Left ventricle myocardium superior (tissue), 1 donor: ENCODE measurements at places on chromosomes 7 and 10.
A peak's percentile ranks its signal among the peaks of the same experiment; 100 is the strongest.

GRCh38 chr10:10968257-10968588 is 49.4 kb upstream of the CELF2 start:
- DNase-seq: no peak

DNA sequence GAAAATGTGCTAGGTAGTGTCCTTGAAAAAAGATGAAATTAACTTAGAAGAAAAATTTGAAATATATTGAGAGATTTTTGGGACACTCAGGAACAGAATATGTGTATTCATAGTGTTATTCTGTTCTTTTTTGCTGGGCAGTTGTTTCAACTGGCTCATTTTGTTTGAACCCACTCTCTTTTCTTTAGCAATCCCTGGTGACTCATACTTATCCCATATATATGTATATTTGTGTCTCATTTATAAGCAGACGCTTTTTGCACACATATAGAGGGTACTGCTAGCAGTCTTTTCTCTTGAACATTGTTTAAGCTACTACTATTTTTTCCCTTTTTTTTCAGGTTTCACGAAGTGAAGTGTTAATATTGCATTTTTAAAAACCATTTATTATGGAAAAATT is 1.9 kb downstream of the EXOC6 start:
- DNase-seq: no peak

GRCh38 chr10:118742782-118743181 is 12.0 kb downstream of the CACUL1 start:
- DNase-seq: no peak

DNA sequence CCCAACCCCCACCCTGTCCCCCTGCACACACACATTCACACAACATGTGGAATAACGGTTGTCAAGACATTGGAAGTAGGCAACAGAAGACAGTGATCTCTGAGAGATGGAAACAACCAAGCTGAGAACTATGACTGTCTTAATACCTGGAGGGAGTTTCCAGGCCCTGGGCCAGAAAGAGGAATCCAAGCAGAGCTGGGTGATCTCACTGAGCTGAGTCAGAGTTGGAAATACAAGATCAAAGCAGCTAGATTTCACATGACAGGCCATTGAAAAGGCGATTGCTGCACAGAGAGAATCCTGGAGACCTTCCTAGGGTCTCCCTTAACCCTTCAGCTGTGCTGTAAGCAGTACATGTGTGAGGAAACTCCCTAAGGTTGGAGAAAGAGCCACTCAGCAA is 165.8 kb upstream of the PRSS1 start:
- DNase-seq: no peak

DNA sequence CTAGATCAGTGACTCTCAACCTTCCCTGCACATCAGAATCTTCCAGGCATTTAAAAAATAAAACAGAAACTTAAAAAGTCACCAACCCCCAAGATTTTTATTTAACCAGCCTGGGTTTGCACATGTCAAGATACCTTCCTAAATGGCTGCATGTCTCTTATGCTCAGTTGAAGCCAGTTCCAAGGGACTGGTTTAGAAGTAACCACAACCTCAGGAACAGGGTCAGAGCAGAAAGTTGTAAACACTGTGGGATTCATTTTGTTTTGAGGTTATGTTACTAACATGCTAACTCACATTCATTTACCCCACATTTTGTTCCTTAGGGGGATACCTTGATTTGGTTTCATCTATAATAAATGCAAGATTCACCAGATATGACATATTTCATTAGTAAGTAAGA is 72.9 kb downstream of the PKD1L1 start:
- DNase-seq: no peak

DNA sequence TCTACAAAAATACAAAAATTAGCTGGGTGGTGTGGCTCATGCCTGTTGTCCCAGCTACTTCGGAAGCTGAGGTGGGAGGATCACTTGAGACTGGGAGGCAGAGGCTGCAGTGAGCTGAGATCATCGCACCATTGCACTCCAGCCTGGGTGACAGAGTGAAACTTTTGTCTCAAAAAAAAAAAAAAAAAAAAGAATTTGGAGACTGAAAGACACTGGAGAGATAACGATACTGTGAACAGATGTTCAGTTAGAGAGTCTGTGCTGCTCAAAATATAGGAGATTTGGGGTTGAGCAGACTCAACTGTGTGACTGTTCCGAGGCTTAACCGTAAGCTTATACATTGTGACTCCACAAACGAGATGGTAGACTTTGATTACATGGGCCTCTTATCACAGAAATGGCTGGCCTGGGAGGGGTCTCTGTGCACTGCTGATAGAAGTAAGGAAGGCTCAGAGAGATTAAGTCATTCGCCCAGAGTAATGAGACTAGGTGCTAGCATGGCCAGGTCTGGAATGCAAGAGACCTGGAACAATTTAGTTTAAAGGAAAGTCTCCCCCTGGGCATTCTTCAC is 19.4 kb downstream of the WBP1L start:
- DNase-seq: no peak

DNA sequence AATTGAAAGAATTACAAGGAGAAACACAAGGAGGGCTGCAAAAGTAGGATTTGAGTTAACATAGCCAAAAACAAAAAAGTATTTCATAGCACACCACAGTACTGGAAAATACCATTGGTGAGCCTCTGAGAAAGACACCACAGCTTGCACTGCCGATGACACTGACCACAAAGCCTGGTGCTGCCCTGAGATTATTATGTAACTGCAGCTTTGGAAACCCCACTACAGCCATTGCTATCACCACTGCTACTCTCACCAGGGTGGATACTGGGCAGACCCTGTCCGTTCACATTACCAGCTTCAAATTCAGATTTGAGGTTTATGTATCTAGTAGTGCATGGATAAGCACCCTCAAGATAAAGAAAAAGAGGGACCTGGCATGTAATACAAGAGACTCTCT is 1246.7 kb upstream of the SORCS1 start:
- DNase-seq: no peak

- no peak for DNase-seq
Observed at GRCh38 chr7:155230169-155230593, 67.5 kb upstream of the INSIG1 start.

GRCh38 chr10:127912607-127913367 is 5.9 kb downstream of the PTPRE start:
- DNase-seq: no peak

DNA sequence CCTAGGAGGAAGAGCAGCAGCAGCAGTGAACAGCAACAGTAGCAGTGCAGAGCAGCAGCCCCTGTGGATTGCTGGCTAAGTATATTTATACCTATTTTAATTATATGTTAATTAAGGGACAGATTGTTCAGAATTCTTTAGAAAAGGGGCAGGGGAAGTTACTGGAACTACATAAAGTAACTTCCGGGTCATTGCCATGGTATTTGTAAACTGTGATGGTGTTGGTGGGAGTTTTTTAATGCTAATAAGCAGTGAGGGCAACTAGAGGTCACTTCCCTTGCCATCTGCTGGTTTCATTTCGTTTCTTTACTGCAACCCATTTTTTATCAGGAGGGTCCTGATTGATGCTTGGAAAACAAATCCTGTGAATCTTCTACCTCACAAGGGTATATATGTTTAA is 229.8 kb upstream of the PODXL start:
- no peak for DNase-seq

DNA sequence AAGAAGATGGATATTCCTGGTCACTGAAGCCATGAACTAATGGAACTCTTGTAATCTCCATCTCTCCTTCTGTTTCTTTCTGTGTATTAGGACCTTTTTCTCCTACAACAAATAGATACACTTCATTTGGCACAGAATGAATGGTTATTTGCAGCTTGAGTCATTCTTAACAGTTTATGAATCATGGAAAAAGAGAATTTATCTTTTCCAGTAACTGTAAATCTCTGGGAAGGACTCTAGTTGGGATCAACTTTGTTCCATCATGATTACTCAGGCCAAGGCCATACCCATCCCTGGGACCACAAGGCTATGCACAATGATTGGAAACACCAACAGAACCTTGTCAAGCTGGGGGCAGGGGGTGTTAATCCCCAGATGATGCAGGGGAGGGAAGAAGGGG is 36.1 kb upstream of the MDFIC start:
- DNase-seq: no peak

- DNase-seq: no peak
Observed at GRCh38 chr7:150665896-150666295, 19.6 kb upstream of the GIMAP2 start.

DNA sequence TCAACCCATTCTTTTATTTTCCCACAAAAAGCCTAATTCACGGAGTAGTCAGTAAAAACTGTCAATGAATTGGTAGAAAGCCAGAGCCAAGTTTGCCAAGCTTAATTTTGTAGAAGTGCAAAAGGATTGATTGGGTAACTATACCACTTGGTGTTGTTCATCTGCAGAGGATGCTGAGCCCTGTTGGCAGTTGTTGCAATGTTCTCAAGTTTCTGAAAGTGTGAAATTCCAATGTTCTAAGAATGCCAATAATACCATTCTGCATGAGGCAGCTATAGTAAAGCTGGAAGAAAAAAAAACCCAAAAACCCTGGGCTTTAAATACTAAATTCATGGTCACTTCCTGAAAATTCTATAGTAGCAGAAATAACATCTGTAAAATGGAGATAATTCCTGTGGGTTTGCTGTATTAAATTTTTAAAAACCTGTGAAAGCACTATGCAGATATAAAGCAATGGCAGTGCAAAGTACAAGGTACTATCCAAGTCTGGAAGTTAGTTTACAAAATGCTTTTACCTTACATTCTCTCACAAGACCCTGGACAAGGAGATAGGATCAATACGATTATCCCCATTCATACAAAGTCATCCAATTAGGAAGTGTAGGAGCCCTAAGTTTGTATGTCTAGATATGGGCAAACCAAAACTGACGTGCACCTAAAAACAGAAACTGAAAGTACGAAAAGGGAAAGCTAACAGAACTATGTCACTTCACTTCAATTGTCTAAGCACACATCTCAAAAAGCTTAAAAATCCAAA is 6.0 kb upstream of the PON1 start:
- DNase-seq: no peak

GRCh38 chr10:3442451-3442990 is 269.9 kb upstream of the PITRM1 start:
- no peak for DNase-seq

DNA sequence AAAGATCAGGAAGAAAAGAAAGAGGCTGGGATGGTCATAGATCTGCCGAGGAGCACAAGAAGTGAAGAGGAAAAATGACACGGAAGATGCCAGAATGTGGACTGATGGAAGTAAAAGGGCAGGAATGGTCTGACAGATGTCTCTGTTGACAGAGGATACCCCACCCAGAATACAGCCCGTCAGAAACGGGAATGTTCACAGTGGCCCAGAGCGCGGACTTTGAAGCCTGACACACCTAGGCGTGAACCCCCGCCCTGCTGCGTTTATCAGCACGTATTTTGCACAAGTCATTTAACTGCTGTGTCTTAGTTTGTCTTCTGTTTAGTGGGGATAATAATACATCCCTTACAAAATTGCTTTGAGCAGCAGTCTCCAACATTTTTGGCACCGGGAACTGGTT is 27.1 kb downstream of the AKR1B1 start:
- no peak for DNase-seq

DNA sequence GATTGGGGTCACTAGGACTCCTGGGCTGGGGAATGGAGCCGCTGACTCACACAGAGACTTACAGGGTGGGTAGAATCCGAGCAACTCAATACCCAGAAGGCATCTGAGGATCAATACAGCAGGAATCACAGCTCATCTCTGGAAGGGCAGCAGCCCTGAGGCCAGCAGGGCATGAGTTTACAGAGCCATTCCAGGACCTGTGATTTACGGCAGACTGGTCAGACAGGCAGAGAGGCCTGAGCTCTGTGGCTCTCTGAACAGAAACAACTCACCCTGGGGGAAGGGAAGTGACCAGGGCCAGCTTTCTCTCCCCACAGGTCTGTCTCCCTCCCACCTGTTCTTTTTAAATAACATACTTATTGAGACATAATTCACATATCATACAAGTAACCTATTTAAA is 88.2 kb upstream of the CXCL12 start:
- no peak for DNase-seq

DNA sequence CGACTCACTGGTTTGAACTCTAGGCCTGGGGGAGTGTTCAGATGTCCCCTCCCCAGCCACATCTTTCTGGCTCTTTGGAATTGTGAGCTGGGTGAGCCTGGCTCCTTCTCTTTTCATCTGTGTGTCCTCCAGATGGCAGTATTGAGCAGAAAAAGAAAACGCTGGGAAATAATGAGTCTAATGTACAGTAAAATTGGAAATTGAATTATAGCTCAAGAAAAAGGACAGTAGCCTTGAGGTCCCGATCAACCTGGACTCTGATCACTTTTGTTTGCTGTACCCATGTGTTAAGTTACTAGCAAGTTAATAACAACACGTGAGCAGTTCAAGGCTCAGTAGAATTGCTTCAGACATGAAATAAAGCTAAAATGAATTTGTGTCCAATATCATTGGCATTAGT is 77.9 kb downstream of the SNX10 start:
- no peak for DNase-seq

DNA sequence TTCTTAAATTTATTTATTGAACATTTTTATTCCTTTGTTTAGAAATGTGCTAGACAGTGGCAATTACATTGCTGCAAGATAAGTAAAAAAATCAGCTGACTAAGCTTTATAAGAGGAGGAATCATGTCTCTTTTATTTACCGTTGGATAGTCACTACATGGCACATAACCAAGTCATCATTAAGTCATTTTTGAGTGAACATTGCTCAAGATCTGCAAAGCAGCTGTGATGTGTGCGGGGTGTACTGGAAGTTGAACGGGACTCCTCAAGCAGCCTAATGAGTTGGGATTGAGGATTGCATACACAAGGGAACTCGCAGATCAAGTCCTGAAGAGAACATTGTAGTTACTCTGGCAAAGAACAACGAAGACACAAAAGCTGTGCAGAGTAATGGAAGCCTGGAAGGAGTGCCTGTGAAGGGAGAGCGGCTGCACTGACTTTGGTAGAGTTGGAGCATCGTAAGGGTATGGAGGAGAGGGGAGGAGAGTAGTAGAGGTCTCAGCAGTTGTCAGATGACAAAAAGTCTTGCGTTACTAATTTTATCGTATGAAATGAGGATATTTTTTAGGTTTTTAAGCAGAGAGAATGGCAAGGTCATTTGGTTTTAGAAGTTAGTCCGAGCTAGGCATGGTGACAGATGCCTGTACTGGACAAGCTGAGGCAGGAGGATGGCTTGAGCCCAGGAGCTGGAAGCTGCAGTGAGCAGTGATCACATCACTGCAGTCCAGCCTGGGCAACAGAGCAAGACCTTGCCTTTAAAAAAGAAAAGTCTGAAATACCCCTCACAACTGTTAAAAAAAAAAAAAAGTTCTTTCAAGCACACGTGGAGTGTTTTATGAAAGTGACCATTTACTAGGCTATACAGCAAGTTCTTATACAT is 95.1 kb downstream of the BMPR1A start:
- DNase-seq: no peak

- DNase-seq: no peak
Observed at GRCh38 chr7:49400891-49401550, 372.4 kb upstream of the VWC2 start.

GRCh38 chr7:28517206-28517605 is 104.9 kb downstream of the CREB5 start:
- no peak for DNase-seq

GRCh38 chr7:159092701-159093121 is 52.0 kb downstream of the VIPR2 start:
- DNase-seq: peak; percentile 30

GRCh38 chr10:16945593-16945992 is 128.4 kb upstream of the RSU1 start:
- no peak for DNase-seq

GRCh38 chr7:4638781-4639575 is 43.1 kb upstream of the FOXK1 start:
- DNase-seq: no peak

- no peak for DNase-seq
Observed at GRCh38 chr10:100895896-100896295, 16.9 kb upstream of the SLF2 start.

GRCh38 chr10:102770792-102771191 is 27.0 kb downstream of the WBP1L start:
- no peak for DNase-seq
